Activated CD4-positive, alpha-beta T cell treated with anti-CD3 and anti-CD28 coated beads, Interleukin-2, amount 50 U/mL, for 24 hours (primary cell): ENCODE measurements at places on chromosomes 12 and 14.

DNA sequence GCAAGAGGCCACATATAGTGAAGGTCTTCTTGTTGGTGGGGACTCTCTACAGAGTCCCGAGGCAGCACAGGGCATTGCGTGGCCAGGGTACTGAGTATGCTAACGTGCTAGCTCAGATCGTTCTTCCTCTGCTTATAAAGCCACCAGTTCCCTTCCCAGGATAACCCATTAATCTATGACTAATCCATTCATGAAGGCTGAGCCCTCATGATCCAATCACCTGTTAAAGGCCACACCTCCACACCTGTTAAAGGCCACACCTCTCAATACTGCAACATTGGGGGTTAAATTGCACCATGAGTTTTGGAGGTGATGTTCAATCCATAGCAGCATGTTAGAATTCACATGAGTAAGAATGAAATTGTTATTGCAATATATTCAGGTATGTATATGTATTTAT is 12.8 kb upstream of the YARS2 start:
- no peak for DNase-seq

DNA sequence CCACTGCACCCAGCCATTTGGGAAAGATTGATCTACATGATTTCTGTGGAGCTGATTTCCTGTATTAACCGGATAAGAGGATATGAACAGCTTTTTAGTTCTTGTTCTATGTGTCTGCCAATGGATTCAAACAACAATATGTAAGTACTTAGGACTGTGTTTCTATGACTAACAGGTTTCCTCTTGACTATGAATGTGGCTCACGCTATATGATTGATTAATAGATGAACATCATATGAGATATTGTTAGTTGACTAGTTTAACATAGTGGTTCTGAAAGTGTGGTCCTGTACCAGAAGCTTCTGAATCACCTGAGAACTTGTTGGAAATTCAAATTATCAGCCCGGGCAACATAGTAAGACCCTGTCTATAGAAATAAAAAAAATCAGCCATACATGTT is 12.8 kb upstream of the CSRP2 start:
- no peak for DNase-seq

DNA sequence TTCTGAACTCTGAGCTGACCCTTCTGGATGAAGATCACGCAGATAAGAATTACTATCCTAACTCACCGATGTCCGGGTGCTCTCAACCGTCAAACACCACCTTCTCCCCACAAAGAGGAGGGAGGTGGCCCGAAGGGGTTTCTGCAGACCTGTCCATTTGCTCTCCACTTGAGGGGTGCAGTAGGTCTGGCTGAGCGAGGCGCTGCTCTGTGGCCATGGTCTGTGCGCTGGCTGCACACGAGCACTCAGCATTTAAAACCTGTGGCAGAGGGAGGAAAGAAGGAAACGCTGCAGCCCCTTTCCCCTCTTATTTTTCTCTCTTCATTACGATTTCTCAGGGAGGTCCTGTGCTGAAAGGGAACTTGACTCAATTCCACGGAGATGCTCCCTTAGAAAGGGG is 1.5 kb upstream of the HOXC13 start:
- DNase-seq: no peak

DNA sequence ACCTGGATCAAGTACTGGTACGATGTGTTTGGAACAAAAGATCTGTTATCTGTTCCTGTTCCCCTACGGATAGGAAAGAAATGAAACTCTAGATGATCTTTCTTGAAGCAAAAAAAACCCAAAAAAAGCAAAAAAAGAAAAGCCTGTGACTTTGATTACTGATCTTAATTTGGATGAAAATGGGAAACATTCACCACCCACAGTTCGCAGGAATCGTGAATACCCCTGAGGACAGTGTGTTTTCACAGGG is 138.7 kb upstream of the LMNTD1 start:
- no peak for DNase-seq

- DNase-seq: no peak
These were observed 2.0 kb downstream of the FAM177A1 start for GRCh38 chr14:35047976-35048513.

- DNase-seq: peak; percentile 61
These were observed 14.7 kb downstream of the ITGA5 start for GRCh38 chr12:54404061-54405004.

DNA sequence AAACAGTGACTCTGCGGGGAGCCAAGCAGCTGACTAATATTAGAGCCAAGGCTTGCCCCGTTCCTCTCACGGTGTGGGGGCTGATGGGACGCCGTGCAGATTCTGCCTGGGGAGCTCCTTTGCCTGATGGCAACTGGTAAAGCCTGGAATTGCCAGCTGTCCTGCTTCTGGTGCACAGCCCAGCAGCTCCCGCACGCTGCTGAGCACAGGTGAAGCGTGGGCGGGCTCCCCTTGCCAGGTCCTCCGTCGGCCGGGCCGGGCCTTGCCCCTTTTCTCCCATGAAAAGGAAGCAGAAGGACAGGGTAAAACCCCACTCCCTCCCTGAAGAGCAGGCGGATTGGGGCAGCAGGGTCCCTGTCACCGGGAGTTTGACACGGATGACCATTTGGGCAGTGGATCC is 79.0 kb downstream of the WDR20 start:
- DNase-seq: no peak

DNA sequence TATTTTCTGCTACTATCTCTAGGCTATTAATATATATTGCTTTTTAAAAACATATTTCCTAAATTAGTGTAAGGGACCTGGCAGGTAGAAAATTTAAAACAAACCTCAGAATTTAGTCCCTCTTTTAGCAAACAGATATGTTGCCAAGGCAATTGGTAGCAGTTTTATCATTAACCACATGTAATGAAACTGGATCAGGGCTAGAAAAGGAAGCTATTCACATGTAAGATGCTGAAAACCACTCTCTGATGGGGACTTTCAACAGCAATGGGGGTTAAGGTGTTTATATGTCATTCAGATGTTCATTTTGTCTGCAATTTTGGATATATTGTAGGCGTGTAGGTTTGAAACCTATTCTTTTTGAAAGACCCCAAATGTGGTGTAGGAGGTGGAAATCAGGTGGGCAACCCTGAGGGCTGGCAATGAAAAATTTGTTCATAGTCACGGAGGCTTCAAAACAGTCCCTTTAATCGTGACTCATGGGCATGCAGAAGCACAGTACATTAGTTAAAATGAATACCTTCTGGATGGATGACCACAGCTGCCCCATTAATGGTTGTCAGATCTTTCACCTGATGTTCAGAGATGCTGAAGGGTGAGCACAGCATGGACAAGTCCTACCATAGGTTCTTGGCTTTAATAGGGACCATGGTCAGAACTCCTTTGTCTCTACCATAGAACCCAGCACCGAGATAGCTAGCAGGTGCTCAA is 5.9 kb upstream of the PKP2 start:
- no peak for DNase-seq

DNA sequence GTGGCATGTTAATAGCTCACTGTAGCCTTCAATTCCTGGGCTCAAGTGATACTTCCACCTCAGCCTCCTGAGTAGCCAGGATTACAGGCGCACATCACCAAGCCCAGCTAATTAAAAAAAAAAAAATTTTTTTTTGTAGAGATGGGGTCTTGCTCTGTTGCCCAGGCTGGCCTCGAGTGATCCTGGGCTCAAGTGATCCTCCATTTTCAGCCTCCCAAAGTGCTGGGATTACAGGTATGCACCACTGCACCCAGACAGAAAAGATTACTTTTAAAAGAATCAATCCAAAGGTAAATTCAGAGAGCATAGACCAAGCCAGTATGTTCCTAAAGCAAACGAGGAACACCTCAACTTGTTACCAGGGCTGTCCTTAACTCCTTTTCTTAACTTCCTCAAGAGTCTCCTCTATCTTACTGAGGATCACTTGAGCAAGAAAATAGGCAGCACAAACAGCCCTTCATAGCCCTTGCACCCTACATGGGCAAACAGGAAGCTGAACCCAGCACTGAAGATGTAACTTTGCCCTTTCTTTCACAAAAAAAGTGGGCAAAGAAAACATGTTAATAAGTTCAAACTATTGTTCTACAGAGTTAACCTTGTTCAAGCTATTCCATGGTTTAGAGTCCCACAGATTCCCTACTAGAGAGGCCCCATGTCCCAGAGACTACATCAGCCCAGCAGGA is 11.3 kb downstream of the CS start:
- DNase-seq: no peak
